ENCODE measurements at places on chromosomes 7 and 10. TPM values are rescaled to one million over a fixed set of nuclear protein-coding genes. Genes with fewer than 3 reads are reported as not detected.

DNA sequence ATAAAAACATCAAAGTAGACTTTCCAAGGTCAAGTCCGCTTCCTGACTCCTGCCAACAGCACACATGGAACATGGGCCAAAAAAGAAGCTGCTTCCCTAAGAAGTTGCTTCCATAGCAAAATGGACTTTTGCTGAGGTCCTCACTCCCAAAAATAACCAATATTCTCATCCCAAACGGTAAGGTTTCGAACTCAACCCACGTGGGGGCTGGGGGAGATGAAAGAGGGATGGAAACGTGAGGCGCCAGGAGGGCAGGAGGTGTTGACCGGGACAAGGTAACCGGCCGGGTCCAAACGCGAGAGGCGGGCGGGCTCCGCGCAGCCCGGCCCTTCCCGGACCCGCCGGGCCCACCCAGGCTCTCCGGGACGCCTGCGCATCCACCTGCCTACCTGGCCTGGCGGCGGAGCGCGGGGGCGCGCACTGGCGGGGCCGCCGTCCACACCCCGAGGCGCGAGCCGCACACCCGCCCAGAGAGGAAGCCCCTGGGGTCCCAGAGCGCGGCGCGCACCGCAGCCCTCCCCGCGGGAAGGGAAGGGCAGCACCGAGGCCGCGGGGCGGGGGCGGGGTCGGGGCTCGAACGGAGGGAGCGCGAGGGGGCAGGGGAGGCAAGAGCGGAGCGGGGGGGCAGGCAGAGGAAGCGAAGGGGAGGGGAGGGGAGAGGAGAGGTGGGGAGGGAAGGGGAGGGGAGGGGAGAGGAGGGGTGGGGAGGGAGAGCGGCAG lies 742 bp downstream of the LMBR1 start:
- no peaks in the 10 kb centered on the region for H3K27me3 ChIP-seq
- peak; percentile 46 for DNase-seq
- peak overlapping the region; percentile 98 for H3K27ac ChIP-seq
- H3K36me3 ChIP-seq: no peaks in the 10 kb centered on the region
- peak overlapping the region; percentile 62 for H3K4me3 ChIP-seq

The SPAM1 gene
- not detected for total RNA-seq

The ABCC2 gene
- total RNA-seq: under 0.01 TPM

- H3K4me3 ChIP-seq: no peak overlapping the region
- H3K36me3 ChIP-seq: no peaks in the 10 kb centered on the region
- no peak overlapping the region for H3K27ac ChIP-seq
- peaks cover 6% of the 10 kb centered on the region for H3K4me1 ChIP-seq
- H3K27me3 ChIP-seq: no peaks in the 10 kb centered on the region
Observed at GRCh38 chr10:69973678-69974077, 79.0 kb upstream of the MACROH2A2 start.

The TRIM50 gene
- total RNA-seq: 10.8 TPM

DNA sequence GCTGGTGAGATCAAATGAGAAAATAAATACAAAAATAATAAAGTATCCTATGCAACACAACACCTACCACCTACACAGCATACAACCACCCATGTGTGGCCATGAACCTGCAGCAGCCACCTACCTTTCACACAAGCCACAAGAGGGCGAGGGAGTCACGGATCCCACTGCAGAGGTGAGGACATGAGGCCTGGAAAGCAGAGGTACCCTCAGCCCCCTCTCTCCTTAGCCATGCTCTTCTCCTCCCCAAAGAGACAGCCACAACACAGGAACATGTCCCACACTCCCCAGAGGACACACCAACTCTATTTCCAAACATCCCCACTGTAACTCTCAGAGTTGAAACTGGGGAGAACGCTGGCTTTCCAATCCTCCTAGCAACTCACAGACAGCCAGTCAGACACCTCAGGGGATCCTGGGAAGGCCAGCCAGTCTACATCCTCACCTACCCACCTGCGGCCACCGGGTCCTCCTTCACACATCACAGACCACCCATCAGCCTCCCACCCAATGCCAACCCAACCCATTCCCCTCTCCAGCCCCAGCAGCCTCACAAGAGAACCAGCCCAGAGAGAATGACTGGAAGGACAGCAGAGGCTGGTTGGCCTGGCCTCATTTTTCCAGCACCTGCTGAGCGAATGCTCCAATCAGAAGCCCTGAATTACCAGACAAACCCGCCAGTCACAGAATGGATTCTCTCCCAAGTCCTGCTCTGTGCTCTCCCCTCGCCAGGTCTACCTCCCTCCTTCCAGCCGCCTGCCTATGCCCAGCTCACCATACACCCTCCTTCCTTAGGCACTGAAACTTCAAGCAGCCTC lies 18.4 kb downstream of the DLG5 start:
- H3K4me1 ChIP-seq: peaks cover 45% of the 10 kb centered on the region
- no peaks in the 10 kb centered on the region for H3K27me3 ChIP-seq
- H3K4me3 ChIP-seq: no peak overlapping the region
- H3K36me3 ChIP-seq: no peaks in the 10 kb centered on the region
- no peak overlapping the region for H3K27ac ChIP-seq
- DNase-seq: no peak

- H3K36me3 ChIP-seq: no peaks in the 10 kb centered on the region
- H3K27me3 ChIP-seq: no peaks in the 10 kb centered on the region
- DNase-seq: peak; percentile 18
Observed at GRCh38 chr7:18976715-18977471, 140.5 kb downstream of the TWIST1 start.

GRCh38 chr10:131946880-131947279 lies 34.8 kb downstream of the BNIP3 start:
- peaks cover 91% of the 10 kb centered on the region for H3K36me3 ChIP-seq
- DNase-seq: peak; percentile 18
- H3K27ac ChIP-seq: no peak overlapping the region
- no peaks in the 10 kb centered on the region for H3K4me1 ChIP-seq

The NPSR1 gene
- total RNA-seq: not detected

GRCh38 chr10:22690158-22690557 lies 24.2 kb downstream of the PIP4K2A start:
- DNase-seq: no peak
- H3K27me3 ChIP-seq: no peaks in the 10 kb centered on the region
- H3K4me1 ChIP-seq: peaks cover 40% of the 10 kb centered on the region
- no peaks in the 10 kb centered on the region for H3K36me3 ChIP-seq
- no peak overlapping the region for H3K4me3 ChIP-seq

GRCh38 chr7:137546671-137547070 lies 203.1 kb upstream of the PTN start:
- H3K4me1 ChIP-seq: no peaks in the 10 kb centered on the region
- H3K36me3 ChIP-seq: no peaks in the 10 kb centered on the region
- no peak for DNase-seq
- no peaks in the 10 kb centered on the region for H3K27me3 ChIP-seq

Data from stomach (tissue), 19 donors.